ENCODE measurements at places on chromosomes 11 and 22. TPM values are rescaled to one million over a fixed set of nuclear protein-coding genes. Genes with fewer than 3 reads are reported as not detected.

OR8K3 gene
- total RNA-seq = not detected

SPTBN2 gene
- 67.0 TPM for total RNA-seq

ANO5 gene
- total RNA-seq = not detected

DERL3 gene
- 2.8 TPM for total RNA-seq

TUBA8 gene
- total RNA-seq = not detected

PAMR1 gene
- 4.5 TPM for total RNA-seq

TP53I11 gene
- total RNA-seq = 7.6 TPM

ENTHD1 gene
- not detected for total RNA-seq

MMP8 gene
- total RNA-seq = not detected

CD3D gene
- not detected for total RNA-seq

CHRM4 gene
- total RNA-seq = not detected

CLP1 gene
- 14.5 TPM for total RNA-seq

CCDC87 gene
- total RNA-seq = 0.23 TPM

MMP26 gene
- not detected for total RNA-seq

C11orf71 gene
- total RNA-seq = 3.3 TPM

MYBPC3 gene
- not detected for total RNA-seq

OR8U1 gene
- total RNA-seq = not detected

OR51V1 gene
- not detected for total RNA-seq

FUT4 gene
- total RNA-seq = 2.4 TPM

YPEL1 gene
- total RNA-seq = not detected

SPI1 gene
- not detected for total RNA-seq

SLC22A24 gene
- not detected for total RNA-seq

C11orf42 gene
- not detected for total RNA-seq

PNPLA5 gene
- not detected for total RNA-seq

GGA1 gene
- total RNA-seq = 48.0 TPM

OR8G1 gene
- not detected for total RNA-seq

A4GALT gene
- 27.7 TPM for total RNA-seq

DENND6B gene
- 1.3 TPM for total RNA-seq

CXCR5 gene
- total RNA-seq = not detected

CEP57 gene
- total RNA-seq = 31.5 TPM

SERHL2 gene
- total RNA-seq = 5.8 TPM

BANF1 gene
- total RNA-seq = 120 TPM

ARHGAP20 gene
- total RNA-seq = not detected

OR8K5 gene
- not detected for total RNA-seq

ST14 gene
- 146 TPM for total RNA-seq

SMDT1 gene
- total RNA-seq = 4.7 TPM

C11orf87 gene
- total RNA-seq = 0.09 TPM

OR5I1 gene
- total RNA-seq = not detected

NLRP14 gene
- total RNA-seq = 0.07 TPM

NPAS4 gene
- total RNA-seq = not detected

CSTPP1 gene
- 16.2 TPM for total RNA-seq

C11orf16 gene
- total RNA-seq = not detected

OR52E8 gene
- total RNA-seq = not detected

PRMT3 gene
- 26.9 TPM for total RNA-seq

GVQW3 gene
- 0.28 TPM for total RNA-seq

SMCO4 gene
- 4.0 TPM for total RNA-seq

OR4A5 gene
- total RNA-seq = not detected

TRPC6 gene
- total RNA-seq = 0.63 TPM

SHISAL1 gene
- total RNA-seq = 0.63 TPM

MPST gene
- 211 TPM for total RNA-seq
